ENCODE measurements at places on chromosomes 4 and X.

DNA sequence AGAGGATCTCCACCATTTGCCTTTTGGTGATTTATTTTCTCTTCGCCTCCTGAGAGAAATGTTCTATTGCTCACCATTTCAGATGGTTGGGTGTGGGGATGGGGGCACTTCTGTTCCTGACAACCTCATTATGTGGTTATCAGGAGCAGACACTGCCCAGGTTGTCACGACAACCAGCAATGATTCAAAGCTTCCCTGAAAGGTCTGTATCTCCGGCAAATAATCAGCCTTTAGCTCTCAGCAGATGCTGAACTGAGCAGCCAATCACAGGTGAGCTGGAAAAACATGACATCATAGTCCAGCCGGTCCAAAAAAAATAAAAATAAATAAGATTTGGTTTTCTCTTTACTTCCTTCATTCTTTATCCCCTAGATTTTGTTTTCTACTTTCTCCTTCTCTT is 5.5 kb upstream of the PAK3 start:
- no peak for DNase-seq

DNA sequence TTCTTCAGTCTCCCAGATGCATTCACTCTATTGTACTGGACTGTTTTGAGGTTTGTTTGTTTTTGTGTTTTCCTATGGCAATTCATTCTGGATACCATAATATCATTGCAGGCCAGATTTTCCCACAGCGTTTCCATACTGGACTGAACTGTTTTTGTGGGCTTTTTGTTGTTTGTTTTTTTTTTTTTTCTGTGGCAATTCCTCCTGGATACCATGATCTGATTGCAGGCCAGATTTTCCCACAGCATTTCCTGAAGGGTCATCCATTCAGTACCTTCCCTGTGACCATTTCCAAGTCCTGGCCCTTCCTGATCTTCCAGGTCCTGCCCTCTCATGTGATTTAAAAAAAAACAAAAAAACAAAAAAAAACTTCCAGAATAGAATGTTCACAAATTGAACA is 33.9 kb upstream of the FAM241A start:
- DNase-seq: no peak

- DNase-seq: no peak
These were observed 18.5 kb upstream of the SPP1 start for GRCh38 chr4:87957061-87957460.

GRCh38 chr4:168514249-168514852 is 17.5 kb downstream of the PALLD start:
- no peak for DNase-seq

GRCh38 chr4:165312506-165312905 is 15.0 kb upstream of the MSMO1 start:
- DNase-seq: no peak

- peak; percentile 45 for DNase-seq
These were observed 286.2 kb upstream of the TET2 start for GRCh38 chr4:104860238-104861123.

- DNase-seq: no peak
These were observed 14.7 kb upstream of the HSD17B13 start for GRCh38 chr4:87337361-87337760.

DNA sequence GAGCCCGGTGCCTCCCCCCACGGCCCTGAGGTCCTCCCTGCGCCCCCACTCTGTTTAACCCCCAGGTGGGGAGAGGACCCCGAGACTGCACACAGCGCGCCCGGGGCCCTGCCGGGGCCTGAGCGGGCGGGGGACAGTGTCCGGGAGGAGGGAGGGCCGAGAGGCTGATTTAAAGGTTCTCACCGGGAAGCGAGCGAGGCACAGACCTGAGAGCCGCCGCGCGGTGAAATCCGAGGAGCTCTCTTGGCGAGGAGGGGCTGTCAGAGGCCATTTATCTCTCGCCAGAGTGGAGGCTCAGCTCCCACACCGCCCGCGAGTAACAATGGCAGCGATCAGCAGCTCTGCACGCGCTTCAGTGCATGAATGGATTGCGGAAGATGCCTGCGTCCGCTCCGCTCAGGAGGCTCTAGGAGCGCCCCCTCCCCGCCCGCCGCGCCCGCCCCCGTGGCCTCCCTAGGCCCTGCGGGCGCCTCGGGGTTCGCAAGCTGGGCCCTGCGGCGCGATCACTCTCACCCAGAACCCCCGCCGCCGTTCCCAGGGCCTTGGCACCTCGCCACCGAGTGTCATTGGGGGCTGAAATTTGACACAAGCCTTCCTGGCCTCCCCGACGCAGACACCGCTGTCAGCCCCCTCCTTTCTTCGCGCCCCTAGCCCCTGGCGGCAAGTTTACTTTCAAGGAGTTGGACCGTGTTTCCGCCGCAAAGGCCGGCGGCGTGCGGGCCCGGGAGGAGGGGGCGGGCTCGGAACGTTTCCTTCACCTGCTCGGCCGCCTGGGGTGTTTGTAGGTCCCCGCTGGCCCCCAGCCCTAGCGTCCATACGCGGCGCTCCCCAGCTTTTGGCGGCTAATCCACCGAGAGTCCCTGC is 48.7 kb upstream of the BCOR start:
- DNase-seq: no peak

DNA sequence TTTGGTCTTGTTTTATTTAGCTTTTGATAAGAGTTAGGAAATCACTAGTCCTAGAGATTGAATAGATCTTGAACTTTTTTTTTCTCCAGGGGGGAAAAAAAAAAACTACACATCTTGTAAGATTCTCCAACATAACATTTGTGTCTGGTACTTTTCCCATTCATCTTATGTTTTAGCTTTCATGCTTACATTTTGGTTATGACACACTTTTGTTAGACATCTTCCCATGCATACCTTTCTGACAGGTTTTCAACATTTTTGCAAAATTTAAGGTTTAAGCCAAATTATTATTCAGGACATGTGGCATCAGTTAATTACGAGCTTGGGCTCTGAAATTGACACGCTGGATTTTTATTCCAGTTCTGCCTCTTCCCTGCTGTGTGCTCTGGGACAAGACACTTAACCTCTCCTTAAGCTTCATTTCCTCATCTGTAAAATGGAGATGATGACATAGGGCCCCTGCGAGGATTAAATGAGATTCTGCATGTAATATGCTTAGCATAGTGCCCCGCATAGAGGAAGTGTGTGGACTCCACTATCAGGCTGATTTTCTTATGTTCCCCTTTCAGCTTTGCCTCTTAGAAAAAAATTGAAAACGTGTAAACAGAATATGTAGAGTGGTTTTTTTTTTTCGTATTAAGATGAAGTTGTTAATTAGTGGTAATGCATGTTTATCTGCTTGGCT is 5.3 kb downstream of the KIT start:
- DNase-seq: no peak

- DNase-seq: no peak
These were observed 59.0 kb upstream of the WDR1 start for GRCh38 chr4:10175626-10176025.

DNA sequence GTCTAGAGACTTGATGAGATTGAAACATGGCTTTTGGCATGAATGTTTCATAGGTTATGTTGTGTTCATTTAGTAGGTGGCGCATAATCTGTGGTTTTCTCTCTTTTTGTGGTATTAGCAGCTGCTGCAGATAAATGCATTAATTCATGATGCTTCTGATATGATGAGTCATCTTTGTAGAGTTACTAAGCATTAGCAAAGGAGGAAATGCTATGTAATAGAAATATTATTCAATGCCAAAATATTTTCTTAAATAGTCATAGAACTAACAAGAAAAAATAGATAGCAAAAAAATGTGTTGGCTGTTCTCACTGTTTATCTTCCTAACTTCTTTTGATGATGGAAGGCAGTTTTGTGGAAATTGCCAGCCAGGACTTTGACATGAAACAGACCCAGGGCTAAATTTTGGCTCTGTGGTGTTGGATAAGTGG is 3.6 kb downstream of the ZXDB start:
- no peak for DNase-seq

- no peak for DNase-seq
These were observed 135.3 kb upstream of the LDB2 start for GRCh38 chr4:17033768-17034181.

GRCh38 chr4:100738196-100739165 is 220.7 kb upstream of the EMCN start:
- DNase-seq: peak; percentile 72

GRCh38 chr4:38856046-38856445 is 571 bp downstream of the TLR6 start:
- DNase-seq: no peak

DNA sequence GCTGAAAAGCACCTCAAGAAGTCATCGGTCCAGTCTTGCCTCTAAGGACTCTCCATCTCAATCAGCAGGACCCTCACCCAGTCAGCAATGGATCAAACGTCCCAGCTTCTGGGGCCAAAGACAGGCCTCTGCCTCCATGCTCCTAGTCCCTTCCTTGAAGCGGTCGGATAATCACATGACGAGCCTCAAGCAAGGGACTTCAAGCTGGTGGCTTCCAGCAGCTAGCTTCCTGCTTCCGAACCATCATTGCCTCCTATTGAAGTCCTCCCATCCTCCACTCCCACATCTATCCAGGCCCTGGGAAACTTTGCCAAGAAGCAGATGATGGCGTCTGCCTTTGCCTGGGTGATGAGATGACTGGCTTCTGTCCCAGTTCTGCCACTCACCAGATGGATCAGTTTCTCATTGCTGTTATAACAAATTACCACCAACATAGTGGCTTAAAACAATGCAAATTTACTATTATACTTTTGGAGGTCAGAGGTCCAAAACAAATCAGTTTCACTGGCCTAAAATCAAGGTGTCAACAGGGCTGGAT is 135.2 kb upstream of the MAMLD1 start:
- no peak for DNase-seq

- no peak for DNase-seq
These were observed 35.4 kb upstream of the CRMP1 start for GRCh38 chr4:5928274-5928673.

DNA sequence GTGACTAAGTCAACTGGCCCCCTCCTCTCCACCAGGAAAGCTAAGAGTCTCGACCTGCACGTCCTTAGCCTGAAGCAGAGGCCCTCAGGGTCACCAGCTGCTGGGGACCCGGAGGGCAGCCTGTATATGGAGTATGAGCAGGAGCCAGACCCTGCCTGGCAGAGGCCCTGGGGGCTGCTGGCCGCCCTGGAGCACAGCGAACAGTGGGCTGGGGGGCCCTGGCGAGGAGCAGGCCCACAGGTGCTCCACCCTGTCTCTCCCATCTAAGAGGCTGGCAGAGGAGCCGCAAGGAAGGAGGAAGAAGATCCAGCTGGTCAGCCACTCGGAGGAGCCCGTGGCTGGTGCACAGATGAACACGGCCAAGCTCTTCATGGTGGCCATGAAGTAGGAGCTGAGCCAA is 61.2 kb downstream of the ALPK1 start:
- DNase-seq: no peak

GRCh38 chr4:183729430-183730328 is 70.6 kb downstream of the TRAPPC11 start:
- DNase-seq: no peak

DNA sequence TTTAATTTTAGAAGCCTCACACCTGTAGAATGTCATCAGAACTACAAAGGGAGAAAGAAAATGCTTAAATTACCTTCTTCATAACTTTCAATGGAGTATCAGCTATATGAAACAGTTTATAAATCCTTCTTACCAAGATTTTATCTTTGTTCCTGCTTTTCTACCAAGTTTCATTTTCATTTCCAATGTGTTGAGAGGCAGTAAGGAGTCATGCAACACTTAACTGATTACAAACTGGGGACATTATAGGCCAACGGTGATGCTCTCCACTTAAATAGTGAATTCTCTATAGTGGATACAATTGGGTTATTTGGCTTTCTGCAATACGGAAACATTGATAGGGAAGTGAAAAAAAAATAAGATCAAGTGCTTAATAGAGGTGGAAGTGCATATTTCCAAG is 145.2 kb upstream of the FTHL17 start:
- DNase-seq: no peak

- no peak for DNase-seq
These were observed 223.4 kb downstream of the BCOR start for GRCh38 chrX:39874202-39874816.

DNA sequence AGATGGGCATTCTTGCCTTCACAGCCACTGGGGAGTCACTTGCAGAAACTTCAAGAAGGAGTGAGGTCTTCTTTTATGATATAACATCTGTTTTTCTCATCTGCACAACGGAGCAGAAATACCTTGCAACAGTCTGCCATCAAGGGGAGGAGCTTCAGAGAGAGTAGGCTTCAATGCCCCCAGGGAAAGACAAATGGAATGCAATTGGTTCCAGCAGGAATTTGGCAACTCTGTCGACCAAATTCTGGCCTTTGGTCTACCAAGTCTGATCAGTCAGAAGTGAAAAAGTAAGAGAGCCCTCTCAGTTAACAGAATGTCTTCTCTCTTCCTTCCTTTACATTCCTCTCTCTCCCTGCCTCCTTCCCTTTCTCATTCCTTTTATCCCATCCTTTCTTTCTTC is 229.3 kb downstream of the IDS start:
- DNase-seq: no peak

- no peak for DNase-seq
These were observed 41.3 kb downstream of the BCOR start for GRCh38 chrX:40056420-40056819.

GRCh38 chr4:138113819-138114400 is 128.2 kb downstream of the SLC7A11 start:
- peak; percentile 8 for DNase-seq

DNA sequence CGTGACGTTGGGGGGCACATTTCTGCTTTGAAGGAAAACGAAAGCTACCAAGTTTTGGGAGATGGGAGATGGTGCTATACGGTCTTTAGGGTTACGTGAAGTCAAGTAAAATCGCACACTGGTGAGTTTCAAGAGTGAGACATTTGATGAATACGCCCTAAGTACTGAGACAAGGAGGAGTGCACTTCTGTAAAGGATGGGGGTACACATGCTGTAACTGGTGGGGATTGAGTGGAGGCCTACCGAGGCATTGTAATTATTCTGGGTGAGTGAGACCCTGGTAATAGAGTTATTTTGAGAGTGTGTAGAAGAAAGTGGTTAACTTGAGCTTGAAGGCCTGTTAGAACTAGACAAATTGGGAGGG is 536 bp downstream of the SH3BGRL start:
- peak; percentile 2 for DNase-seq

- DNase-seq: no peak
These were observed 51.5 kb upstream of the RAB9B start for GRCh38 chrX:103883533-103883932.

DNA sequence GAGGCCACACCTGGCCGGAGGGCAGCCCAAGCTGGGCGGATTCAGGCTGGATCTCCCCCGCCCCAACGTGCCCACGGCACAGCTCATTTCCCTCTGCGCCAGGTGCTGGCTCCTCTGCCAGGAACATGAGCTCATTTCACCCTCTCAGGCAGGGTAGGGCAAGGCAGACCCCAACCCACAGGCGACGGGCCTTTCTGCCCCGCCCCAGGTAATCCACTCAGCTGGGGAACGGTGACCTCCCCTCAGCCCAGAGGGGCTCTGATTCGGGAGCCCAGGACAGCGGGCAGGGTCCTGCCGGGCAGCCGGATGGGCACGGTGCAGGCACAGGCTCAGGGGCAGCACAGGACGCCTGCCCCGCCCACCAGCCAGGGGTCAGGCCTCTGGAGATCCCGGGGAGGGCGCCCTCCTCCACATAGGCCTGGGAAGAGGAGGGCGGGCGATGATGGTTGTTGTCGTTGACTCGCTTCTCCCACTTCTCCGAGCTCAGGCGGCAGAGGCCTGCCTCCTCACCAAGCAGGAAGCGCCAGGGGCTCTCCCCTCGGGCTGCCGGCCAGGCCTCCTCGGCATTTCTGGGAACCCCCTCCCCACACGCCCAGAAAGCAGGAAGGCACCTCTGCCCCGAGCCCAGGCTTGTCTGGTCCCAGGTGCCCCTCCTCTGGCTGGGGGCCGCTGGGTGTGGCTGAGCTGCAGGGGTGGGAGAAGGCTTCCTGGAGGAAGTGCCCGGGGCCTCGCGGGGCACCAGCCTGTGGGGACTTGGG is 31.1 kb downstream of the TACC3 start:
- DNase-seq: no peak

- no peak for DNase-seq
These were observed 201.1 kb upstream of the BCOR start for GRCh38 chrX:40298572-40299479.

GRCh38 chr4:102392033-102392744 is 46.9 kb upstream of the SLC39A8 start:
- no peak for DNase-seq
